ENCODE measurements at places on chromosomes 16 and 17.

GRCh38 chr17:44522883-44523671, 19.9 kb upstream of the GPATCH8 start:
- no peak for DNase-seq

DNA sequence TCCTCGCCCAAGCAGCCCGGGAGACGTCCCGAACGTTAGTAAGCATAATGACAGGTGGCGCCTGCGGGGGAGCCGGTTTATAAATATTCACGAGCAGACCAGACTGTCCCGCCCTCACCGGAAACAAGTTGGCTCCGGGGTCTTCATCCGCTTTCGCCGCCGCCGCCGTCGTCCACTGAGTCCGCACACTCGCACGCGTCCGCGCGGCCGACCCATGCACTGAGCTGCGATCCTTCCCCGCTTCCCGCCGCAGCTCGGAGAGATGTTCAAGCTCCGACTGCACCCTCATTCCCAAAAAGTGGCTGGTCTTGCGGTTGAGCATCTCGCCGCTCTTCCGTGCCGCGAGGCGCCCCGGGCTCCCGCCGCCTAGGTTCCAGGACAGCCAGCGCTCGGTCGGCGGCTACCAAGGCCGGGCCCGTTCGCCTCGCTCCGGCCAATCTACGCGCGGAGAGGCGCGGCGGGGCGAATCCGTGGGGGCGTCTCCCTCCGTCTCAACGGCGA, 385 bp downstream of the CFAP119 start:
- no peak for DNase-seq

DNA sequence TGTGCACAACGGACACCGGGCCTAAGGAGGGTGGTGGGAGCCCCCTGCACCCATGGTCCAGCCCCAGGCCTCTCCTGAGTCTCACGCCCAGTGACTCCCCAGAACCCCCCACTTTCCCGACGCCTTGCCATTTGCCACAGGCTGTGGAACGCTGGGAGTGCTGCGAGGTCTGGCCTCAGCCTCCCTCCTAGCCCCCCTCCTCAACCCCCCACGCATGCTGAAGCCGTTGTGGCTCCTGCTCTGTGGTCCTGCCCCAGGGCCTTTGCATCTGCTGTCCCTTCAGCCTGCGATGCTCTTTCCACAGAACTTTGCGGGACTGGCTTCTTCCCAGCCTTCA, 226.0 kb upstream of the GSE1 start:
- no peak for DNase-seq

DNA sequence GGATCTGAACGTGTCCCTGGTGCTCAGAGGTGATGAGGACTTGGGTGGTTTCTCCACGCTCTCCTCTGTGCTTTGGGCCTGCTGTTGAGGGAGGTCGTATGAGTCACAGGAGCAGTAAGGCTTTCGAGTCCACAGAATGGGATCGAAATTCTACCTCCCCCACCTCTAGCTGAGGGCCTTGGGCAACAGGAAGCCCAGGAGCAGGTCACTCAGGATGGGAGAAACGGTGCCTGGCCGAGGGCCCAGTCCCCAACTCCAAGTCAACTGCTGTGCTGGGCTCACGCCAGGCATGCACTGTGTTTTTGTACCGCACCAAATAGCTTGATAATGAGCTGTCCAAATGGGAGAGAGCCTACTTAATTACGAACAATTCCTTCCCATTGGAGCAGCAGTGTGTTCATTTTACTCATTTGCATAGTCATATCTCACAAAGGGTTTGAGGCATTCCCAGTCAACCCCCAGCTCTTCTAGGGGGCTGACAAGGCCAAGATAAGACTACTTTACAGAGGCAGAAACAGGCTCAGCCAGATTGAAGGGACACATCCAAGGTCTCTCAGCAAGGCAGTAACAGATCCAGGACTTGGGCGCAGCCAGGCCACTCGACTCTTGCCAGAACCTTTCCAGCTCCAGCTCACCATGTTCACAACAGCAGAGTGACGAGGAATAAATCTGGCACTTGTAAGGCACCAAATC, 53.6 kb downstream of the WNT3 start:
- peak; percentile 66 for DNase-seq

- no peak for DNase-seq
Observed at GRCh38 chr17:13491916-13492736, 109.6 kb downstream of the HS3ST3A1 start.

- no peak for DNase-seq
Observed at GRCh38 chr16:49601576-49601975, 228.0 kb downstream of the C16orf78 start.

GRCh38 chr17:76623271-76624146, 20.0 kb downstream of the ST6GALNAC1 start:
- DNase-seq, result no peak

GRCh38 chr17:44417553-44417952, 28.1 kb upstream of the ITGA2B start:
- no peak for DNase-seq

- DNase-seq, result no peak
Observed at GRCh38 chr17:58315281-58315711, 13.3 kb downstream of the TSPOAP1 start.

GRCh38 chr17:2202302-2202995, 101.1 kb downstream of the SMG6 start:
- DNase-seq, result no peak

GRCh38 chr16:1580956-1581355, 30.9 kb downstream of the IFT140 start:
- no peak for DNase-seq

DNA sequence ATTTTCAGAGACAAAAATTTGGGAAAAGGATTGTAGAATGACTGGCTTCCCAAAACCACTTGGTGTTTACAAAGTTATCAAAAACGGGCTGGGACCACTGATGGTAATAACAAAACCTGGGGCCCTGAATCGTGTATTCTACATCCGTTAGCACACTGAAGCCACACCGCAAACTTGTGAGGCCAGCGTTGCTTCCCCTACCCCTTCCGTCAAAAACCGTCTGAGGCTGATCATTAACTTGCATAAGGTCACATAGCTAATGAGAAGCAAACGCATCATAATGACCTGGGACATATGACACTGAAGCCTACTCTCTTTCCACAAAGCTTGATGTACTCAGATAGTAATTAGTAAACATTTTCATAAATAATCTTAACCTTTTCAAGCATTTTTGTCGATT, 704.3 kb downstream of the MAF start:
- no peak for DNase-seq

DNA sequence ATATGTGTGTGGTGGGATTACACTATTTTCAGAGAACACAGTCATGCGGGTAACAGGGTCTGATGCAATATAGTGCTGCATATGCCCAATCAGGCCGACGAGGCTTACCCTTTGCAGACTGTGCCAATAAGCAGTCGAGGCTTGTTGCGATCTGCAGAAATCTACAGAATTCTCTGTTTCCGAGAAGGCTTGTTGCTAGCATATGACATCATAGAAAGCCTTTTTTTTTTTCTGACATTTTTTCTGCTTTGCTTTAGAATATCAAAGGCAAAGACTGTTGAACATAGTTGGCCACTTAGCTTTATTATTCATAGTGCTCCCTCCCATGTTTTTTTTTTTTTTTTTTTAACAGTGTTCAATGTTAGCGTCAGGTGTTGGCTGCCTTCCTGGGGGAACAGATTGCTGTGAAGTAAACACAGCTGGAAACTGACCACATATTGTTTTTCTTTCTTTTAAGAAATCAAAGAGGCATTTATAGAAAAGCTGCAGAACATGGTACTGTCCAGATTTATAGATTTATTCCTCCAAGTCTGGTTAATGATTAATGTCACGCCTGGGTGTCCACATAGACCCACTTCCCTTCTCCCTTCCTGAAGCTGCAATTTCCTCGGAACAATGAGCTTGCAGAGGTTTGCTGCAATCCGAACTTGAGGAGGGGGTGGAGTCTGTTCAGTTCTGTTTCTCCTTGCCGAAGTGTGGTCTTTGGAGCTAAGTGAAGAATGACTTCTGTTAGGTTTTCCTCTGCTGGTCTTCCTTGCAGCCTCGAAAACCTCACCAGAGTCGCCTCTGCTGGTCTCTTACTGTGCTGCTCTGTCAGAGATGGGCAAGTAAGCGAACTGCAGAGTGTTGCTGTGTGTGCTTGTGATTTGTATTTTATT, 87.3 kb downstream of the MAP2K6 start:
- DNase-seq, result no peak

- DNase-seq, result no peak
Observed at GRCh38 chr16:88770461-88771293, 14.3 kb downstream of the PIEZO1 start.

DNA sequence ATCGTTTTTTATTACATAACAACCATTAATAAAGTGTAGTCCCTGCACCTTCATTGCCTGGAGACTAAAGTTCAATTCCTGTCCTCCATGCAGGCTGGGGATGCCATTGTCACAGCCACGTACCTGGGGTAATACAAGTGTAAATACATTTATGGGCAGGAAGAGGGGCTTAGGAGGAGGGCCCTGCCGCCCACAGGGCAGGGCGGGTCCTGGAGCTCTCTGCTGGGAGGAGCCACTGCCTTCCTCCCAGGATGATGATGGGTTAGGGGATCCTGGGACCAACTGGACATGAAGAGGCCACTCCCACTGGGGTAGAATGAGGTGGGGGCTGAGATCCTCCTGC, 44.1 kb upstream of the SLC38A10 start:
- DNase-seq, result no peak

DNA sequence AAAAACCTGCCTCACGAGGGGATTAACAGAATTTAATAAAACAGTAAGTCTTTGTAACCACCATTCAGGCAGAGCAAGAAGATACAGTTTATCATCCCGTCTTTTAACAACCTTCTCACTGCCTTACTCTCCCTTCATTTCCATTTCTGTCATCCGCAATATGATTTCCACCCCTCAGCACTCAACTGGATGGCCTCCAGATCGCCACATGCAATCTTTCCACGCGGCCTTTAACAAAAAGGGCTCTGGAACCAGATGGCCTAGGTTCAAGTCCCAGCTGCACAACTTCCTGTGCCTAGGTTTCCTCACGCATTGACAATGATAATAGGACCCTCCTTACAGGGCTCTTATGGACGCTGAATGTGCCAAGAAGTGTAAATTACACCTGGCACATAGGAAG, 103.6 kb downstream of the GAS7 start:
- DNase-seq, result no peak

- DNase-seq, result no peak
Observed at GRCh38 chr17:29571883-29572681, 3.6 kb downstream of the TP53I13 start.

DNA sequence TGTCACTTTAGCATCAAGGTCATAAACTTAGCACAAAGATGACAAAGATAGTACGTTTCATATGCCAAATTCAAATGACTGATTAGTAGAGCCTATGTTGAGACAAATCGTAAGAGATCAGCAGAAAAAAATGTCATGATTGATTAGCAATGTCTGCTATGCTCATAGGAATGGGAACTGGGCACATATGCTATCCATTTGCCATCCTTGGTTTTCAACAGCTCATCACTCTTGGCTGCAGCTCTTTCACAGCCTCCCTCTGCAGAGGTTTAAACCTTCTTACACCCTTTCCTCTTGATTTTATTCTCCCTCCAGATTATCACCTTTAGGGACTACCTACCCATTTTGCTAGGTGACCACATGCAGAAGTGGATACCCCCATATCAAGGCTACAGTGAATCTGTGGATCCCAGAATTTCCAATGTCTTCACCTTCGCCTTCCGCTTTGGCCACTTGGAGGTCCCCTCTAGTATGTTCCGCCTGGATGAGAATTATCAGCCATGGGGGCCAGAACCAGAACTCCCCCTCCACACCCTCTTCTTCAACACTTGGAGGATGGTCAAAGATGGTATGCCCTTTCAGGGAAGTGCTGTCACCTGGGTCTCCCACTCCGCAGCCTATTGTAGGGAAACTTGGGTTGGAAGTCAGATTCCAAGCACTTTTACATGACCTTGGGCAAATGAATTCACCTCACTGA, 16.2 kb downstream of the MPO start:
- DNase-seq, result no peak

DNA sequence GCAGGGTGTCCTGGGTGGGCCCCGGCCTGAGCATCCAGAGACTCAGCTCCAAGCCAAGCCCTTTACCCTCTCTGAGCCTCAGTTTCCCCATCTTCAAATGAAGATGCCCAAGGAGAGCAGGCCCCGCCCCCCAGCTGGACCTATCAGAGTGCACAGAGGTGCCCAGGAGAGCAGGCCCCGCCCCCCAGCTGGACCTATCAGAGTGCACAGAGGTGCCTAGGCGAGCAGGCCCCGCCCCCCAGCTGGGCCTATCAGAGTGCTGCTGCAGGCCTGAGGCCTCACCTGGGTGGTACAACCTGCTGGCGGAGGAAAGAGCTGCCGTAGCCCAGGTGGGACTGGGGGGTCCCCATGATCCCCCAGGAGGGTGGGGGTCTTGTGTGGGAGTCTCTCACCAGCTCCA, 3.4 kb upstream of the SSTR5 start:
- no peak for DNase-seq

DNA sequence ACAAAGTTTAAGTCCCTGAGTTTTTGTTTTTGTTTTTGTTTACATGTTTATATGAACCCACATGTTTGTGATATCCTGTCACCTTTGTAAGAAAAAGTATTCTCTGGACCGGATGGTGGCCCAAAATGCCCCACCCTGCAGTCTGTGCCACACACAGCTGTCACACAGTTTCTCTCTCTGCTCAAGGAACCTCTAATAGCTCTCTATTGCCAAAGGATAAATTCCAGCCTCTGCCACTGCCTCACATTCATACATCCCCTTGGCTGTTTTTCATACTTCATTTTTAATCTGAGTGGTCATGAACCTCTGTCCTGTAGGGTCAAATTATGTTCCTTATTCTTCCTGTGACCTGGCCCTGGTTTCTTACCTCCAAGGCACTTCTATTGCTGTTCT, 520.3 kb upstream of the CDH5 start:
- DNase-seq, result no peak

GRCh38 chr16:26058326-26058725, 366.6 kb downstream of the HS3ST4 start:
- no peak for DNase-seq

GRCh38 chr17:80360396-80360795, 54.6 kb upstream of the ENDOV start:
- DNase-seq, result no peak

- no peak for DNase-seq
Observed at GRCh38 chr17:59620518-59621259, 994 bp downstream of the CLTC start.

GRCh38 chr16:85782451-85782850, 16.9 kb downstream of the EMC8 start:
- DNase-seq, result no peak

- peak; percentile 45 for DNase-seq
Observed at GRCh38 chr16:80718480-80719220, 85.7 kb downstream of the CDYL2 start.

DNA sequence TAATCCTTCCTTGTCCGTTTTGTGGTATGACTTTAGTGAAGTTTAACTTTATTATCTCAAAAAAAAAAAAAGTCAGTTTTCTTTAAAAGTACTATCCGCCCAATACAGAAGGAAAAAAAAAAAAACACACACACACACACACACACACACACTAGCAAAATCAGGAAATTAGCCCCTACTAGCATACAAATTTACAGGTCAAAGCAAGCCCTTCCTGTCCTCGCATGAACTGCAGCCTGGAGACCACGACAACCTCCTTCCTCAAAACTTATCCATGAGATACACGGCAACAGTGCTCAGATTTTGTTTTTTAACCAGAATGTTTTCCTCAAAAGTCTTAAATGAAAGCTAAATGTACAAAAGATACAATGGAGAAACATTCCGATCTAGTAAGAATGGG, 16.2 kb downstream of the NCOR1 start:
- DNase-seq, result no peak

All from pulmonary artery endothelial cell (primary cell).